Hematopoietic multipotent progenitor cell treated with erythropoietin and hydrocortisone succinate and interleukin-3 and kit ligand, for 6 days (in vitro differentiated cells): ENCODE measurements at places on chromosomes 3 and 15.

DNA sequence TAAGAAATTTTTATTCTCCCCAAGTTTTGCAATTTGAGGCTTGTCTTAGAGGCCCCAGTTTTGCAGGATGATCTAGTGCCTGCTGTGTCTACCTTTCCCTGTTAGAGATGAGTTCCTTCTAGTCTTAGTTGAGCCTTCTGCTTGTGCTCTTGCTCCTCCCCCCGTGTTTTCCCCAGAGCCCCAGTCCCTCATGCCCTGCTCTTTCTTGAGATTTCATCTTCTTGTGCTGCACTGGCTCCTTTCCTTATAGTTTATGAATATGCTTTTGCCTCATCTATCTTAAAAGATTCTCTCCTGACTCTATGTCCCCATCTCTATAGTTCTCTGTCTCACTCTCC is 4.7 kb downstream of the GAP43 start:
- DNase-seq: no peak

GRCh38 chr3:46660543-46661523 is 32.6 kb downstream of the ALS2CL start:
- no peak for DNase-seq

GRCh38 chr15:37135225-37135624 is 34.9 kb upstream of the MEIS2 start:
- peak; percentile 44 for DNase-seq

- DNase-seq: peak; percentile 51
Measured at GRCh38 chr3:186788482-186789370, 5.3 kb downstream of the EIF4A2 start.

GRCh38 chr3:33729993-33730392 is 11.9 kb upstream of the CLASP2 start:
- no peak for DNase-seq

DNA sequence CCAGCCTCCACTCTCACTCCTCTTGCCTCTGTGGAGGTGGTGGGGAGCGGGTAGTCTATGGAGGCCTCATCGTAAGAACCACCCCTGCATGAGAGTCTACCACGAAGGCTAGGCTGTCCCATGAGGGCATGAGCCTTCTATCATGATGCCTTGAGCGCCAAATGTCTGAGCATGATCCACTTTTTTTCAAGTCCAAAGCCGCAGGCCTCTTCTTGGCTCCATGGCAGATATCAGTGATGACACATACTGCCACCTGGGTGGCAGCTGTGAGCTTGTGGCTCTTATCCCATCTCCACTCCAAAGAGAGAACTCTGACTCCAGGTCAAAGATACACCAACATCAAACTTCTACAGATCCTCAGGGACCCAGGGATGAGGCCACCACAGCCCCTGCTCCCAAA is 13.5 kb downstream of the POC1A start:
- no peak for DNase-seq

DNA sequence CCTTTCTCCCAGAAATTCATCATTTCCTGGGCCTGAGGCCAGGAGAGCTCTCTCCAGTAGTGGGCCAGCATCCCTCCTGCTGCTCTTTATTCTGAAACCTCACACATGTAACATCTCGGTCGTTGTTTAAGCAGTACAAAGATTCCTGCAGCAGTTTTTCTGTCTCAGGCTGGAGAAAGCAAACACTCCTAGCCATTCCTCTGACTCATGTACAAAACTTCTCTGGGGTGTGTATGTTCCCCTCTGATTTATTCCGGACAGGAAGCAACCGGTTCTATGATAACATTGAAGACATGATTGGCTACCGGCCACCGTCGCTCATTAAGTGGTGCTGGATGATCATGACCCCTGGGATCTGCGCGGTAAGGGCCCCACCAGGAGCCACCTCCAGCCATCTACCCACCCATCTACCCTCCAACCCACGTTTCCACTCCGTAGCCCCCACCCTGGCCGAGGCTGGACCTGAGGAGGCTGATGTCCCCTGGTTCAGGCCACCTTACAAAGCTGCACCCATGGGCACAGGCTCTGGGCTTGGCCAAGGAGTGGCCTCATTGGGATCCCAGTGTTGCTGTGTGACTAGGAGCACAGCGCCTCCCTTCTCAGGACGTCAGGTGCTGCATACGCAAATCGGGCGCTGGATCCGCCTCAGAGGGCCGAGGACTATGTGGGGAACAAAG is 58.6 kb upstream of the SLC6A1 start:
- DNase-seq: no peak

DNA sequence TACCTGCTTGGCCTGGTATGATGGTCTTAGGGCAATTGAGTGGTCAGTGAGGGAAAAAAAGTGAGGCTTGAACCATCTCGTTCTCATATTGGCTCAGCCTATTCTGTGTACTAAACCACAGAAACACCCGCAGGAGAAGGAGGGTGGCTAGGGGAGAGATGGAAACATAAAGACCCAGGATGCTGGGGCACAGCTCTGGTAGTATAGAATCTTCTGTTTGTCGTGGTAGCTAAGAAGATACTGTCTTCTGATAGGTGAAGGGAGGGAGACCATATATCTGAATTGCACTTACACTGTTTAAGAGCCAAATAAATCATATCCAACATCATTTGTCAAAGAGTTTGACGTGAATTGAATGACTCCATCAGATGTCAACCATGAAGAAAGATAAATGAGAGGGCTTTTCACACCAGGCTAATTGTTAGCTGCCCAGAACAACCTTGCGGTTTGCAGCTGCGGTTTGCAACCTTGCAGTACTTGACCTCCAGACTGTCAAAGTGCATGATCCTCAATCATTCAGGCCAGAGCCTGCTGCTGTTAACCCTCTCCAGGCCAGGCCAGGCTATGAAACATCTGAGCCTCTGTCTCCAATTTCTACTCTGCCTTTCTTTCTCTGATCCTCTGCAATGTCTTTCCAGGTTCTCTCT is 40.9 kb upstream of the PIK3R4 start:
- DNase-seq: no peak

GRCh38 chr15:92377083-92377789 is 16.4 kb upstream of the ST8SIA2 start:
- DNase-seq: no peak

DNA sequence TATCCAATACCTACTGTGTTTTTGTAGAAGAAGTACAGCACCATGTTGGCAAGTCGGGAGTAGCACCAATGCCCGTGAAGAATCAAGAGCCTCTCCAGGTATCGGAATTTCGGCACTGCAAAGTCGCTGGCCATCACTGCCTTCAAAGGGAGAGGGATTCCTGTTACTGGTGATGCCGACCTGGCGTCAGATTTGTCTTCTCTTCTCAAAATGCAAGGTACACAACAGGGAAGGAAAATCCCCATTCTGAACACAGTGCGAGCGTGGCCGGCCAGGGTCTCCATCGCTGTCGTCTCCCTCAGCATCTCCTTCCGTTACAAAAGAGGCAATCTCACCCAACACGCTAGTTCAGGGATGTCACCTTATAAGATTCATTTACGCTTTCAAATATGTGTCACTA is 175.4 kb downstream of the ATP10A start:
- no peak for DNase-seq

DNA sequence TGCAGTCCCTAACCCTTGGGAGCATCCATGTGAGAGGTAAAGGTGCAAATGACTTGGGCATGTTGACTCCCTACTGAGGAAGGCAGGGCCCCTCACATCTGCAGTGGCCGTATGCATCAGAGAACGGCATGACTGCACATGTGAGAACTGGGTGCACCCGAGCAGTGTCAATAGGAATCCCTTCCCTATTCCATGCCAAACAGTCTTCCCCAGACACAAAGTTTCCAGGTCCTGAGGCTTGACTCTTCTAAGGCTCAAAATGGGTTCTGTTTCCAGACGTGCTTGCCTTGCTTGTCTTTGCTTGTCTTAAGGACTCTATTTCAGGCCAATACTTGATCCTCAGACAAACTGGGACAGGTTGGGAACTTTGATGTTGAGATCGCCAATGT is 20.5 kb upstream of the ANPEP start:
- DNase-seq: no peak

DNA sequence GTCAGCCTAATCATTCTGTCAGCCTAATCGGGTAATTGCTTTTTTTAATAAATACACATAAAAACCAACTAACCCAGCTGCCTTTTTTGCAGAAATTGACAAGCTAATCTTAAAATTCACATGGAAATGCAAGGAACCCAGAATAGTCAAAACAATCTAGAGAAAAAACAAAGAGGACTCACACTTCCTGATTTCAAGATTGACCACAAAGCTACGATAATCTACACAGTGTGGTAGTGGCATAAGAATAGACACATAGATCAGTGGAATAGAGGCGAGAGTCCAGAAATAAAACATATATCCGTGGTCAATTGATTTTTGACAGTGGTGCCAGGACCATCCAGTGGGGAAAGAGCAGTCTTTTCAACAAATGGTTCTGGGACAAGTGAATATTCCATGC is 2.4 kb upstream of the C3orf20 start:
- DNase-seq: peak; percentile 19

- peak; percentile 63 for DNase-seq
Measured at GRCh38 chr3:150830094-150830681, 67.2 kb upstream of the SIAH2 start.

DNA sequence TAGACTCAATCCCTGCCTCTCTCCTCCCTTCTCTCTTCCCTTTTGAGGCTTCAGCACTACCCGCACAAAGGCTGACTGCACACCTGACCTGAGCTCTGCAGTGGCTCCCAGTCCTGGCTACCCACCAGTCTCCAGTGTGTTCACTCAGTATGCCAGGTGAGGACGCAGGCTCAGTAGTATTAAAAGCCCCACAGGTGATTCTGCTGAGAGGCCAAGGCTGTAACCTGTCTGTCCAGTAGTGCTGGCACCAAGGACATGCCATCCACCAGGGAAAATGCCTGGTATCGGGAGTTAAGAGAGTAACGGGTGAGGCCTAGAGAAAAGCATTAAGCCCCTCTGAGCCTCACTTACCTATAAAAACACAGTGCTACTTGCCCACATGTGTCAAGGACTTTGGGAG is 20.9 kb downstream of the FYCO1 start:
- no peak for DNase-seq

- DNase-seq: peak; percentile 37
Measured at GRCh38 chr3:30314757-30315325, 291.6 kb upstream of the TGFBR2 start.

DNA sequence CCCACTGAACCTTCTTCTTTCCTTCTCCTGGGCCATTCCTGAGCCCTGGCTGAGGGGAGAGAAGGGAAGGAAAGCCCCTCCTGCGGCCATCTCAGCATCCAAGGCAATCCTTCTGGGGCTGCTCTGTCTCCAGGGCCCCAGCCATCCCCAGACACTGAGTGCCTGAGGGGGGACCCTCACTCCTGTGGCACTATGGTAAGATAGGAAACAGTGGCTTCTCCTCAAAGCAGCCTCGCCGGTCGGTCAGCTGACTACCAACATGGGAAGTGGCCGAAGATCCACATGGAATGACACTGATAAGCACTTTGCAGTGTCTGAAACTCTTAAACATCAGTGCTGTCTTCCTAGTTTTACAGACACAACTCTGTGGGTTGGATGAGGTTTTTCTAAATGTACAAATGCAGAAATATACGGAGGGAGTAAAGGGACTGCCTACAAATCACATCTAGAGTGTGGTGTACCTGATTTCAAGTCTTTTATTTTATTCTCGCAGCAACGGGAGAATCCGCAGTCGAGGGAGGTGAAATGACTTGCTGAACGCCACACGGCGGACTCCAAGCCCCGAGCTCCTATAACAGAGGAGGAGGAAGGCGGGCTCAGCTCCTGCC is 973 bp upstream of the ITPKA start:
- no peak for DNase-seq

DNA sequence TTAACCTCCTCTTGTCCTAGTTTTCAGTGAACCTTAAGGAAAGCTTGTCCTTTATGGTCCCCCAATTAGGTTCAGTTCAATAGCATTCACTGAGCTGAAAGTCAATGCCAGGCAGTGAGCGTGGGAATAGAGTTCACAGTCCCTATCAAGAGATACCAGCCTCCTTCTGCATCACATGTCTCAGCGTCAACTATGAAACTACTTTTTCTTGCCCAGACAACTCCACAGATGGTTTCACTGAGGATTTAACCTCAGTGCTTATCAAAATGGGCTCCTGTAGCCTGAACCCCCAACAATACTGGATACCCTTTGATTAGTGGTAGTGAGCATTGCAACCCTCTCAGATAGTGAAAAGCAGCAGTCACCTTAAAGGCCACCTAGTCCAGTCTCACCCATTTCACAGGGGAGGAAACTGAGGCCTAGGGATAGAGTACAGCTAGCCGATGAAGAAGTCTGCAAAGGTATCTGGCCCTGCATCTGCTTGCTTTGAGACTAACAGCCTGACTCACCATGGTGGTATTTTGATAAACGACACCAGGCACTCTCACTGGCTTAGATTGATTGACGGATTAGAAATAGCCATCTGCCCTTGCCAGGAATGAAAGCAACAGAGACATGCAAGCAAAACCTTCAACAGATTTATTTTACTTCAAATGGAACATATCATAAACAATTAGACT is 1.6 kb upstream of the UBA3 start:
- peak; percentile 86 for DNase-seq

DNA sequence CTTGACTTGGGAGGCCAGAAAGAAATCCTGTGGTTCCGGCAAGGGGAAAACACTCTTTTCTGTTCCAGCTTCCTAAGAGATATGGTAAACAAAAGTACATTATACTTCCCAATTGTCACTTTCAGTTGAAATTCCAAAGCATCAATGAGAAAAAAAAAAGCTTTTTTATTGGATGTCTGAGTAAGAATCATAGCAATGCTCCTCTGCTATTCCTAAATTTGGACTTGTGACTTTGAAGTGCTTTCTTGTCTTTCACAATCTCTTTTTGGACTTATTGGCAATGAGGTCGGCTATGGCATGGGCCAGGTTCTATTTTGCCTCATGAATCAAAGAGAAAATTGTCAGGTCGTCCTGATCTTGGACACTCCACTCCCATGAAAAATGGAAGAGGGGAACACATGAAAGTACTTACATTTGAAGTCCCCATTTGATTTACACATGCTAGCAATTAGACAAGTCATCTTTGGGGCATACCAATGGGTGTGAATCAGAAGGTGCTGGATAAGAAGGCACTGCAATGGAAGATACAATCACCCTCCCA is 170.5 kb downstream of the GREM1 start:
- DNase-seq: no peak

GRCh38 chr15:72994534-72995177 is 57.6 kb upstream of the NEO1 start:
- DNase-seq: no peak

- DNase-seq: no peak
Measured at GRCh38 chr3:126128504-126129397, 44.8 kb upstream of the SLC41A3 start.
